Caco-2 (cell line): ENCODE measurements at places on chromosomes 1 and 21.
A peak's percentile ranks its signal among the peaks of the same experiment; 100 is the strongest.

DNA sequence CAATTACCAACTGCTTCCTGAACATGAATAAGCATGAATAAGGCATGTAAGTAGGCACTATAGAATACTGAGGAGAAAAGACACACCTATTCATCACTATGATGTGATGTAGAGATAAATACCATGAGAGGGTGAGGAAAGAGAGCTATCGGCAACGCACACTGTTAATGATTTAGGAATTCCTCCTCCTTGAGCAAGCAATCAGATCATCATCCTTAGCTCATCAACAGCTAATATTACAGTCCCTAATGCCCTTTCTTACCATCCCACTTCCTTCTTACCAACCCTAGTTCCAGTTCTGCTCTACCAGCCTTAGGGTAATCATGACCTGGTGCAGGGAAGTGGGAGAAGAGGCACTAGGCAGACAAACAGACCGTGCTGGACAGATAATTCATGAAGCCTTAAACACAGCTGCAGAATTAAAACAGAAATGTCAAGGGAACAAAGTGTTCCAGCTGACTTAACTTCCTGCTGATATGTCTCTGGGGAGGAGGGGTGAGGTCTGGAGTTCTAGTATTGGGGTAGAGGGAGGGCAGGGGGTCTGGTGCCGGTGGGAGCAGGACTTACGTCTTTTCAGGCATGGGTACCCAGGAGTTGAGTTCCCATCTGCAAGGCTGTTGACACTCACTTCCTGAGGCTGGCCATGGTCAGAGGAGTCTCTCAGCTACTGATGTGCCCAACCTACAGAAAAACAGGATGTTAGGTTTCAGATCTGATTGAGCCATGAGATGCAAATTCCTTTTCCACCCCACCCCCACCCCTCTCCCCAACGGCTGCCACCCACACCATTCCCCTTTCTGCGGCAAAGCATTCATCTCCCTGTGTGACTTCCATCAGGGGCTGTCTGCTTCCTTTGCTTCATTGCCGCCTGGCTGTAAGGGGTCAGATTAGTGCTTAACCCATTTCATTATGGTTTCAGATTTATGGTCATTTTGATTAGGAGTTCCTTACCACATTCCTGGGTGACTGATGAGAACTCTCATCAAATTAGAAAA, 12.6 kb upstream of the RCSD1 start:
- DNase-seq = no peak

DNA sequence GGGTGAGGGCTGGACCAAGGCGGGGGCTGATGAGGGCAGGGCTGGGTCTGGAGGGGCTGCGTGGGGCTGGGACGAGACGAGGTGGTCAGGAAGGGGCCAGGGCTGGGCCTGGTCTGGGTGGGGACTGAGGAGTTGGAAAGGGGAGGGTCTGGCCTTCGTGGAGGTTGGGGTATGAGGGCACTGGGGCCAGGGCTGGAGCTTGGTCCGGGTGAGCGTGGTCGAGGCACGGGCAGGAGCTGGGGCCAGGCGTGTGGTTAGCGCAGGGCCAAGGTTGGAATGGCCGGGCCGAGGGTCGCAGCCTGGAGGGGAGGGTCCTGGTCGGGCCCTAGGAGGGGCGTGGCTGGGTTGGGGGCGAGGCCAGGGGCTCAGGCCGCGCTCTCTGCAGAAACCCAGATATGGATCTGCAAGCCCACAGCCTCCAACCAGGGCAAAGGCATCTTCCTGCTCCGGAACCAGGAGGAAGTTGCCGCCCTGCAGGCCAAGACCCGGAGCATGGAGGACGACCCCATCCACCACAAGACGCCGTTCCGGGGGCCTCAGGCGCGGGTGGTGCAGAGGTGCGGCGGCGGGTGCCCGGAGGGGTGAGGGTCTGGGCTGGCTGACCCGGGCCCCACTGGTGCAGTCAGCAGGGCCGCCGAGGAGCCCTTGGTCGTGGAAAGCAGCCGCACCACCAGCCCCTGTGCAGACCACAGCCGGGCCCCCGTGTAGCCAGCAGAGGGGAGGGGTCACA, 9.0 kb downstream of the TTLL10 start:
- DNase-seq = peak; percentile 21

DNA sequence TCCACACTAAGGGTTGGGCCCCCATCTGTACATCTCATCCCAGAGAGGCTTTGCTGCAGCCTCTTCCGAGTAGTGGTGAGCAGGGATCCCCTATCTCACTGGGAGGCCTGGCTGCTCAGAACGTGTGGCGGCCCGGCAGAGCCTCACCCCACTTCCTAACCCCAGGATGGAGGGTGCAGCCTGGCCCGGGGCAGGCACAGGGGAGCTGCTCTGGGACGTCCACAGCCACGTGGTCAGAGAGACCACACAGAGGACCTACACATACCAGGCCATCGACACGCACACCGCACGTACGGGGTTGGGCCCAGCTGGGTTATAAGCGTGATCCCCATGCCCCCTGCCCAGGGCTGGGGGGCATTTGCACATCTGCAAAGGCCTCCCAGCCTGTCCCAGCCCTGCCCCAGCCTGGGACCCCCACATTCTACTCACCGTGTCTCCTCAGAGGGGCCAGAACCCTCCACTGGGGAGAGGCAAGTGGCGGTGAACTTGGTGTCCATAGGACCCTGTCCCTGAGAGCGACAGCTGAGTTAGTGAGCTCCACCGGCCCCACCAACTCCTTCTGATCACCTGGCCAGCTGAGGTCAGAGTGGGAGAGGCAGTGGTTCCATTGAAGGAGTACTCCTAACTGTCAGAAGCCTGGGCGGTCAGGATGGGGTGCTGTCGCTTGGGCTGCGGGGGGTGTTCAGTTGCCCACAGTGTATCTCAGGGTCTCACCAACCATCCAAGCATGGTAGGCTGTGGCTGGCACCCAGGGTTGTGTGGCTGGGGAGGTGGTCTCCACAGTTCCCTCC, 41.2 kb downstream of the TRIM11 start:
- DNase-seq = peak; percentile 26

DNA sequence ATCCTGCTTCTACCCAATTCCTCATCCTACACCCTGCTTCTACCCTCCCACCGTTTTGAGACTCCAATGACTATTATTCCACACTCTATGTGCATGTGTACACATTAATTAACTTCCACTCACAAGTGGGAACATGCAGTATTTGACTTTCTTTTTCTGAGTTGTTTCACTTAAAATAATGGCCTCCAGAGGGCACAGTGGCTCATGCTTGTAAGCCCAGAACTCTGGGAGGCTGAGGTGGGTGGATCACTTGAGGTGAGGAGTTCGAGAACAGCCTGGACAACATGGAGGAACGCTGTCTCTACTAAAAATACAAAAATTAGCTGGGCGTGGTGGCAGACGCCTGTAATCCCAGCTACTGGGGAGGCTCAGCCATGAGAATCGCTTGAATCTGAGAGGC, 464.8 kb downstream of the PTBP2 start:
- peak; percentile 2 for DNase-seq

DNA sequence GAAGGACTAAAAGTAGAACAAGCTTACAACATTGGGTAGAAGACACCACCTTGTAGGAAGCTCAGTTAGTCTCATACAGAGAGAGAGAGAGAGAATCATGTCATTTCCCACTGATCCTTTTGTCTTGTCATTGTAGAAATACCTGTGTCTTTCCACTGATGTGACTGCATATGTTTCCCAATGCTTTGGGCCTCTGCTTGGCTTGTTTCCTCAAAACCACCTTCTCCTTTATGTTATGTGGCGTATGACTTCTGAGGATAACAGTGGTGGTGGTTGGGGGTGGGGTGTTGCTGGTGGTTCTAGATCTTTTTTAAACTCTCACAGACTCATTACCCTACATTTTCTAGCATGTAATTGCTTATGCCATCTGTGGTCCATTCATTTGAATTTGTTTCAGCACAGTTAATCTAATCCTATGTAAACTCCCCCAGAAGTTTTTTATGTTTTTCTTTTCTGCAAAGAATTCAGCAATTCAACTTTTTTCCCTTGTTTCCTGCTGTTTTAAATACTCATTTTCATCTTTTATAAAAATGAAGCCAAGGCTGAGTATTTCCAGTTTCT, 9.3 kb downstream of the RGL1 start:
- DNase-seq = no peak

- DNase-seq = peak; percentile 25
These were observed 65.4 kb downstream of the PLEKHA6 start for GRCh38 chr1:204294357-204294756.

GRCh38 chr1:78370779-78371482, 119.8 kb upstream of the PTGFR start:
- DNase-seq = no peak

DNA sequence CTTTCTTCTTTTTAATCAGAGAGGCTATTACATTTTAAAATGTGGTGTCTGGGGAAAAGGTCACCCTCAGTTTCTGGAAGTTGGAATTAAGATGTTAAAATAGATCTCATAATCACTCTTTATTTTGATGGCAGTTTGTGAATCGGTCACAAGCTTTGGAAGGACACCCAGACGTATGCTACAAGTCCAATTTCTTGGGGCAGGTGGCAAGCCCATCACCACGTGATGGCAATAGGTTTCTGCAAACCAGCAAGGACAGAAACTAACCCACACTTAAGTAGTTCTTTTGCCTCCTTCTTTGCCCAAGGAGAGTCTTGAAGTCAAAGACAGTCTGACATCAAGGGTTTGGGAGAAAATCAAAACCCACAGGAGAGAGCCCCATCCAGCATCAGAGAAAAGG, 72.9 kb downstream of the C1orf87 start:
- DNase-seq = no peak

DNA sequence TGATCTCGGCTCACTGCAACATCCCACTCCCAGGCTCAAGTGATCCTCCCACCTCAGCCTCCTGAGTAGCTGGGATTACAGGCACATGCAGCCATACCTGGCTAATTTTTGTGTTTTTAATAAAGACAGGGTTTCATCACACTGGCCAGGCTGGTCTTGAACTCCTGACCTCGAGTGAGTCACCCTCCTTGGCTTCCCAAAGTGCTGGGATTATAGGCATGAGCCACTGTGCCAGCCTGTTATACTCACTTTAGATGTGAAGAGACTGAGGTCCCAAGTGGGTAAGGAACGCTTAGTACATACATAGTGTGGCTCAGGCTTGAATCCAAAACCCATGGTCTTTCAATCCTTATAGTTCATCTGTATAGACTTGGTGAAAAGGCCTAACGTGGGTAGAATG, 63.7 kb upstream of the EPS8L3 start:
- DNase-seq = no peak

GRCh38 chr1:56285554-56286402, 293.6 kb downstream of the PLPP3 start:
- no peak for DNase-seq

DNA sequence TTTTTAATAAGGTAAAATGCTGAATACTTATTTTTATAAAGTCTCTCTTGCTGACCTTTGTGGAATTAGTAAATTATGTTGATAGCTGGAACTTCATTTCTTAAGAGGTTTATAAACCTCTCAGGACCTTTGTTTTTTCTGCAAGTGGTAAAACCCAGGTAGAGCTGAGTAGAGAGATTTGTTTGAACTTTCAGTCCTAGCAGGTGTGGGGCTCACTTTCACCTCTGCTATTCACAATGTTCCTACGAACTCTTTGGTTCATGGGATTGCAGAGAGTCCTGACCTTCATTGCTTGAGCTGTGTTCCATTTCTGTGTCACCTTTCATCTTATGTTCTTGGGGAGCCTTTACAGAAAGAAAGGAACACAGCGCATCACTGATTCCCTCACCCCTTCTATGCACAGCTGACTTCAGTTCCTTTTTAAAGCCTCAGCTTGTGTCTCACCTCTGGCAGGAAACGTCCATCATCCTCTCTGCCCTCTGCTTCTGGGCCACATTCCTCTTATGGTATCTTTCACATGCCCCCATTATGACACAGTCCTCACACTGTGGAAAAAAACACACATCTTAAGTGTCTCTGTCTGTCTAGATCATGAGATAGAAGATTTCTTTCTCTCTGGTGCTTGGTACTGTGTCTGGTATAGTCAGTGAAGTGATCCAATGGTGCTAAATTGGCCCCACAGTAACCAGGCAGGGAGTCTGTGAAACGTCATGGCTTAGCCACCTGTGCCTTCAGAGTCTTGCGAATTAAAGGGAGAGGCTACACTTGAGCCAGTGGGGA, 262.5 kb upstream of the B3GALT2 start:
- no peak for DNase-seq

DNA sequence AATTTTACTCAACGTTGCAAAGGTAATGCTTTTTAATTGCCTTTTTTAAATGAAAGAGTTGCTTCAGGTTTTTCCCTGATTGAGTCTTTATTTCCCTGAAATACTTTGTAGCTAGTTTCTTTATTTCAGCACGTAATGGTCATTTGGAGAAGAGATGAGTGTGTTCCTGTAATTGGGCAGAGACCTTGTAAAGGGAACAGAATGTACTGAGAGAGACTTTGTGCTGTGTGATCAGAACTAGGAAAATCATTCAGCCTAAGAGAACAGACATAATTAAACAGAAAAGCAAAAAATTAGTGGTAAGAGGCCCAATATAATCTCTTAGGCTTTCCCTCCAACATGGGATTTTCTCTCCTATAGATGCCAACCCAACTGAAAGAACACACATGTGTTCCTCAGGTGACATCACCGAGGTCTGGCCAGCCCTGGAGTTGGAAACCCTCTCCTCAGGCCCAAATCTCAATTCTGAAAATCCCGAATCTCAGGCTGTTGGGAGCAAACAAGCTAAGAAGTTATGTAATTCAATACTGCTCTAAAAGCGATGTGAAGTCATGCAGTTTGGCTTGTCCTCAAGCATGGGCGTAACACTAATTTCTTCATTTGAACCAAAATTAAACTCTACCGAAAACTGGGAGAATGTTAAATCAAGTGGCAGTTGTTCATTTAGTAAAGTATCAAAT, 102.0 kb downstream of the TGFB2 start:
- DNase-seq = no peak

GRCh38 chr1:167524651-167525050, 6.3 kb upstream of the CD247 start:
- no peak for DNase-seq

GRCh38 chr1:2231532-2232254, 3.6 kb downstream of the SKI start:
- no peak for DNase-seq

DNA sequence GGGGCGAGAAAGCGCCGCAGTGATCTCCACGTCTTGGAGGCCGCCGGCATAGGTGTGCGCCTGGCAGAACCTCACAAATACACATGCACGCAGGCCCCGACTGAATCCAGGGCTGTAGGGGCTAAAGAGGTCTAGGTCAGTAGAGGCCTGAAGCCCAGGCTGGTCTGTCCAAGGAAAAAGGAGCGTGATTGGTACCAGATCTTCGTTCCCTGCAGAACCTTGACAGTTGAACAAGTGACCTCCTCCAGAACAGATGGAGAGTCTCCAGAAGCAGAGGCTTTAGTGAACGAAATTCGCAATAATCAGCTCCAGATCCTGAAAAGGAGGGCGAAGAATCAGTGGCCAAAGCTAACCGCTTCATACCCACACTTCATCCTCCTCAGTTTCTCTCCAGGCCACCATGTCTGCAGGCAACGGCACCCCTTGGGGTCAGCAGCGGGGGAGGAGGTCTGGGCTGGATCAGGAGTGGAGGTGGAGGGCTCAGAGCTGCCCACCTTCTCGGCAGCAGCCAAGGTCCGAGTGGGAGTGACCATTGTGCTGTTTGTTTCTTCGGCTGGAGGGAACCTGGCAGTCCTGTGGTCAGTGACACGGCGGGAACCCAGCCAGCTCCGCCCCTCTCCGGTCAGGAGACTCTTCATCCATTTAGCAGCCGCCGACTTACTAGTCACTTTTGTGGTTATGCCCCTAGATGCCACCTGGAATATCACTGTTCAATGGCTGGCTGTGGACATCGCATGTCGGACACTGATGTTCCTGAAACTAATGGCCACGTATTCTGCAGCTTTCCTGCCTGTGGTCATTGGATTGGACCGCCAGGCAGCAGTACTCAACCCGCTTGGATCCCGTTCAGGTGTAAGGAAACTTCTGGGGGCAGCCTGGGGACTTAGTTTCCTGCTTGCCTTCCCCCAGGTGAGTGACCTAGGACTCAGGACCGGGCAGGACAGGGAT, 749 bp upstream of the PEX11B start:
- DNase-seq = peak; percentile 55

GRCh38 chr1:86082183-86082582, 74.4 kb downstream of the COL24A1 start:
- DNase-seq = no peak
